Eye (tissue), 1 donor: ENCODE measurements at places on chromosomes 6 and 20.
A peak's percentile ranks its signal among the peaks of the same experiment; 100 is the strongest.

DNA sequence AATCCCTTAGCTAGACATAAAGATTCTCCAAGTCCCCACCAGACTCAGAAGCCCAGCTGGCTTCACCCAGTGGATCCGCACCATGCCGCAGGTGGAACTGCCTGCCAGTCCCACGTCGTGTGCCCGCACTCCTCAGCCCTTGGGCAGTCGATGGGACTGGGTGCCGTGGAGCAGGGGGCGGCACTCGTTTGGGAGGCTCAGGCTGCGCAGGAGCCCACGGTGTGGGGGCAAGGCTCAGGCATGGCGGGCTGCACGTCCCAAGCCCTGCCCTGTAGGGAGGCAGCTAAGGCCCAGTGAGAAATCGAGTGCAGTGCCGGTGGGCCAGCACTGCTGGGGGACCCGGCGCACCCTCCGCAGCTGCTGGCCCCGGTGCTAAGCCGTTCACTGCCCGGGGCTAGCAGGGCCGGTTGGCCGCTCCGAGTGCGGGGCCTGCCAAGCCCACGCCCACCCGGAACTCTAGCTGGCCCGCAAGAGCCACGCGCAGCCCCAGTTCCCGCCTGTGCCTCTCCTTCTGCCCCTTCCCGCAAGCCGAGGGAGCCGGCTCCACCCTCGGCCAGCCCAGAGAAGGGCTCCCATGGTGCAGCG is 95.9 kb upstream of the DTNBP1 start:
- DNase-seq = no peak

- DNase-seq = no peak
These were observed 174.9 kb downstream of the ANKRD60 start for GRCh38 chr20:58053391-58054055.

DNA sequence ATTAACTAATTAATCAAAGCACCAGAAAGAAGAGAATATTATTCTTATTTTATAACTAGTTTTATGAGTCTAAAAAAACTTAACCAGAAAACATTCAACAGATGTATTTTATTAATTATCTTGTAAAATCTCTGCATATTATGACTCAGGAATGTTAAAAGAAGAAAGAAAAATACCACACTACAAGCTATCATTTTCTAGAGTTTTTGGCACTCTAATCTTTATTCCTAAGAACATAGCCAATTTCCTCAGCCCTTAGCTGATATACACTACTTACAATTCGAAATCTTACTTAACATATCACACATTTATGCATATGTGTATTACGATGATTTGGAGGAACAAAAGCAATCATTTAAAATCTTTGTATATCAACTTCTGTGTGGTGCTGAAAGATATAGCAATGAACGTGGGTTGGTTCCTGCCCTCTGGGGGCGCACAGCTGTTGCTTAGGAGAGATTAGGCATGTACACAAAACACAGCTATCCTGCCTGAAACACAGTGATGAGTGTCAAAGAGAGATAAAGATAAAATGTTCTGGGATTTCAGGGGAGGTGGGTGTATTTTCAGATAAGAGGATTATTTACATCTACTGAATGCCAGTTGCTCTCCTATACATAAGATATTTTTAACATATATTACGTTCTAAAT is 404.5 kb downstream of the SYNE1 start:
- peak; percentile 1 for DNase-seq

GRCh38 chr6:32370505-32370904 is 1.2 kb downstream of the TSBP1 start:
- DNase-seq = no peak

DNA sequence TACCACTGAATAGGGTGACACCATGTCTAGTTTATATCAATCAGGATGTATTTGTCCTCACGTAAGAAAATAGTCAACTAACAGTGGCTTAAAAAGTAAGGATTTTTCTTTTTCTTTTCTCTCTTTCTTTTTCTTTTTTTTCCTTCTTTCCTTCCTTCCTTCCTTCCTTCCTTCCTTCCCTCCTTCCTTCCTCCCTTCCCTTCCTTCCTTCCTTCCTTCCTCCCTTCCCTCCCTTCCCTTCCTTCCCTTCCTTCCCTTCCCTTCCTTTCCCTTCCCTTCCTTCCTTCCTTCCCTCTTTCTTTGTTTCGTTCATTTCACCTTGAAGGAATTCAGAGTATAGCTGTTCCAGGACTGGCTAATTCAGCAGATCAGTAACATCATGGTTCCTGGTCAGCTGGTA is 83.2 kb downstream of the SOX4 start:
- DNase-seq = no peak

DNA sequence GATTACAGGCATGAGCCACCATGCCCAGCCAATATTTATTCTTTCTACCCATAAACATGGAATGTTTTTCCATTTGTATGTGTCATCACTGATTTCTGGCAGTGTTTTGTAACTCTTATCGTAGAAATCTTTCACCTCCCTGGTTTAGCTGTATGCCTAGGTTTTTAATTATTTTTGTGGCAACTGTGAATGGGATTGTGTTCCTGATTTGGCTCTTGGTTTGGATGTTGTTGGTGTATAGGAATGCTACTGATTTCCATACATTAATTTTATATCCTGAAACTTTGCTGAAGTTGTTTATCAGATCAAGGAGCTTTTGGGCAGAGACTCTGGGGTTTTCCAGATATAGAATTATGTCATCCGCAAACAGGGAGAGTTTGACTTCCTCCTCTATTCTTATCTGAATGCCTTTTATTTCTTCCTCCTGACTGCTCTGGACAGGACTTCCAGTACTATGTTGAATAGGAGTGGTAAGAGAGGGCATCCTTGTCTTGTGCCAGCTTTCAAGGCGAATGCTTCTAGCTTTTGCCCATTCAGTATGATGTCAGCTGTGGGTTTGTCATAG is 198.6 kb downstream of the ZDHHC14 start:
- no peak for DNase-seq

- no peak for DNase-seq
These were observed 436.0 kb downstream of the PLCB1 start for GRCh38 chr20:8568075-8568474.

DNA sequence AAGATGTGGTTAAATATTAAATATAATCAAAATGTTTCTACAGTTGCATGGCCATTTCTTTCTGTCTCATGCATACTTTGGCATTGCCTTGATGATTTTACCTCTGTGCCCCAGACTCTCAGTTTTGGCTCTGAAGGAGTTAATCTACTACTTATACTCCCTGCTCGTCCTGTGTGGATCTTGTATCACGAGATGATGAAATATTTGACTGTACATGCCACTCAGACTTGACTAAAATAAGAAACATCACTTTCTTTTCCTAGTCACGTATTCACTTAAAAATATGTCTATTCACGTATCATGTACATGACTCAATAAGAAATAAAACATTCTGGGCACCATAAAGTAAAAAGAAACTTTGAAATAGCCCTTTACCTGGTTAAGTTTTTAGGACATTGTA is 397.7 kb downstream of the RFPL4B start:
- DNase-seq = no peak
